EL (cell line): ENCODE measurements at places on chromosomes 12 and 14.

DNA sequence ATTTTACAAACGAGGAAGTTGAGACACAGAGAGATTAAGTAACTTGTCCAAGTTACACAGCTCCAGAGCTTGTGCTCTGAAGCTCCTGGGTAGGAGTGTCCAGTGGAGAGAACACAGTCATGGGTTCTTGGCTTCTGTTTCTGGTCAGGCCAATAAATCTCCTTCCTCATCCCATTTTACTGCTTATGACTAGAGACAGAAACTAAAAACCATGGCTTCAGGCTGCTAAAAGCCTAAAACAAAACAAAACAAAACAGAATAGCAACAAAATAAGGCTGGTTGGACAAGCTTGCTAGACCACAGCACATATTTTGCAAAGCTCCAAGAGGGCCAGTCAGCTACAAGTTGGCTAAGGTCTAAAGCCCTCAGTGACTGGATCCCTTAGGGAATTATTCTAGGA is 49.8 kb downstream of the PTGER2 start:
- DNase-seq = no peak

GRCh38 chr14:68975667-68976066 is 3.4 kb downstream of the ACTN1 start:
- DNase-seq = peak; percentile 78

GRCh38 chr12:131137009-131137835 is 183.5 kb downstream of the ADGRD1 start:
- no peak for DNase-seq

DNA sequence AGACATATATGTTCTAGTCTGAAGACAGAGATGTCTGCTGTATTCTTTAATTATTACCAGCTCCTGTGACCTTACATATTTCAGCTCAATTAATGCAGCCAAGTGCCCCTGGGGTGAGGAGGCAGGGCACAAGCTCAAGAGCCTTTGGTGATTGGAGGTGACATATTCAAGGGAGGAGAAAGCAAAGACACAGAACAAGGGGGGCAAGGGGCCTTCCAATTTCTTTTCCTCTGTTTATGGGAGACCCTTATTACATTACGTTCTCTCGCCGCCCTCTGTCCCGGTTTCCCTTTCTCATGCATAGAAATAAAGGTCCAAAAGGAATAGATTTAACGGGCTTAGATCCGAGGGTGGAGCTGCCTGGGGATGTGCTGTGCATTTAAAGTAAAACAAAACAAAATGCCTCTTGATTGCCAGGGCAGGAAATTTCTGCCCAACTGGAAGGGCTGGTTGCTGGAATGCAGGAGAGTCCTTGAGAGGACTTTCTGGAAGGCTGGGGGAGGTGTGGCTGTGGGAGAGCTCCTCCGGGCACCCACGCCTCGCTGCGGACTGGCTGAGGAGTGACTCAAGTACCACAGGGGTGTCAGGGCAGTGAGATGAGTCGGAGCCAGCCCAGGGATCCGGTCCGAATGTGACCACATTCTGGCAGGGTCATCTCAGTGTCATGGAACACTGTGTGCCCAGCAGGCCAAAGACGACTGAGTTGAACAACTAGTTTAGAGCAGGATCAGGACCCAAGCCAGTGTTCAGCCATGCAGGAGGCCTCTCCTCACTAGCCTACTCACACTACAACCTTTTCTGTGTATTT is 32.1 kb upstream of the GSG1 start:
- peak; percentile 93 for DNase-seq

DNA sequence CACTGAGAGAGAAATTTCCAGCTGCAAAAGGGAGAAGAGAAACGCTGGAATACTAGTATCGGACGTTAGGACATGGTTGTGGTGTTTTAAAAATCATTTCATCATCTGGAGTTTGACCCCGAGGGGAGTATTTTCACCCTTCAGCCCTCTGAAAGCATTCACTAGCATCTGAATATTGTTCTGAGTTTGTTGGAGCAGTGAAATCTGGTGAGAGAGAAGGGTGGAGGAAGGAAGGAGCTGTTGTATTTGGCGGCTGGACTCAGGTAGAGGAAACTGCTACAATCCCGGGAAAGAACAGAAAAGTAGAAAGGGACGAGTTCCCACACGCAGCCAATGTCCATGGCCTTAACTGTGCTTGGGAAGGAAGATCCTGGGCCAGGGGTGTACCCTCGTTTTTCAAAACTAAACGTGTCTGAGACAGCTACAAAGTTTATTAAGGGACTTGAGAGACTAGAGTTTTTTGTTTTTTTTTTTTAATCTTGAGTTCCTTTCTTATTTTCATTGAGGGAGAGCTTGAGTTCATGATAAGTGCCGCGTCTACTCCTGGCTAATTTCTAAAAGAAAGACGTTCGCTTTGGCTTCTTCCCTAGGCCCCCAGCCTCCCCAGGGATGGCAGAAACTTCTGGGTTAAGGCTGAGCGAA is 896 bp upstream of the CDKN1B start:
- DNase-seq = peak; percentile 49

- no peak for DNase-seq
These were observed 405.3 kb upstream of the USP15 start for GRCh38 chr12:61854902-61855301.

GRCh38 chr14:98606041-98606640 is 665.9 kb downstream of the BCL11B start:
- DNase-seq = no peak

DNA sequence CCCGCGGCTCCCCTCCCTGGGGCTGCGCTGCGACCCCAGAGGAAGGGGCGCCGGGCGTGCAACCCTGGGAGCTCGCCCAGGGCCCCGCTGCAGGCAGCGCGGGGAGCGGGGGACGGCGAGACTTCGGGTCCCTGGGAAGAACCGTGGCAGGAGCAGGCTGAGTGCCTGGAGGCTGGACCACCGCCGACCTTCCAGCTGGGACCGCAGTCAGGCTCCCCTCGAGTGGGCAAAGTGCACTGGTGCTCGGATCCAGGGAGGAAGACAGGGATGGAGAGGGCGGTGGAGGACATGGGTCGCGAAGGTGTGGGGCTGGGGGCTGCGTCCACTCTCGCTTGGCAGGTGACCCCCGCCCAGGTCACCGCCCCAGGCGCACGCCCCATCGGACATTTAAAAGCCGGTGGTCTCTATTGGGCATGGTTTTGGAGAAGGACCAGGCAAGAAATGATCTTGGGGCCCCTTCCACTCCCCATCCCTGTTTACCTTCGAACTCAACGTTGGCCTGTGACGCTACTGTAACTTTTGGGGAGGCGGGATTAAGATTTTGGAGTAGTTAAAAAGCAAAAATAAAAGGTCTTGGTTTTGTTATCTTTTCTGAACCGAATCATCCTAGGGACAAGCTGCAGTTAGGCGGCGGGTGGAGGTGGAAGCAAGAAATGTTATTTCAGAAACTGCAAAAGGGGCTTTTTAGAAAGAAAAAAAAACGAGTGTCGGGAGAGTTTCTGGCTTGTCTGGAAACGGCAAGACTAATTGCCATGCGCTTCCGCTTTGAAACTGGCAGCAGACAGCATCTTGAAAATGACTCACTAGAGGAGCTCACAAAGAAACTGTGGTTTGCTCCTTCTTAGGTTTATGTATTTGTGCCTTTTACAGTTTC is 1.0 kb downstream of the ELK3 start:
- peak; percentile 86 for DNase-seq

- no peak for DNase-seq
These were observed 14.7 kb upstream of the LIMA1 start for GRCh38 chr12:50297996-50298395.

GRCh38 chr12:109763201-109763841 is 49.7 kb downstream of the FAM222A start:
- DNase-seq = peak; percentile 77

DNA sequence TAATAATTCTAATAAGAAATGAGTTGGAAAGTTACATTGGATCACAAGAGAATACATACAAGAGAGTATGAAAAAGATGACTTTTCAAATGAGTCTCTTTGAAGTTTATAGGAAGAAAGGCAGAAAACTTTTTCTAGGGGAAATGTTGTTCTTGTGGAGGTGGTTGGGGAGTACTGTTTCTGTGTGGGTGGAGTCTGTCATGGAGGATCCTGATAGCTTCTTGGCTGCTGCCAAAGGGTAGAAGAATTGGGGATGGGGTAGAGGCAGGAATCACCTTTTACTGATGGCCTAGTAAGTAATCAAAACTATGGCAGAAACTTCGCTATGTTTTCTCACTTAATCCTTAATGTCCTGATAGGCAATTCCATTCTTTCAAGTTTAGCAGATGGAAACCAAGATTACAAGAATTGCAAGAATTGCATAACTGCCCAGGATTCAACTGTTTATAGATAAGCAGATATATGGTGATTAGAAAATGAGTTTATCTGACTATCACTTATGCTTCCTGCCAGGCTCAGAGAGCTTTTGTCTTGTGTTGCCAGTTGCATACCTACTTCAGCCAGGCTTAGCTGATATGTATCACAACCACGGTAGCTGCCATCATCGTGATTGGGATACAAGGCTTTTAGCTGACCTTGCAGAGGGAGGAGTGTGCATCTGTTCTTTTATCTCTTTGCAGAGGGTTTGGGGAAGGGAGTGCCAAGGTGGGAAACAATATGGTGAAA is 463.9 kb downstream of the TMTC2 start:
- no peak for DNase-seq

DNA sequence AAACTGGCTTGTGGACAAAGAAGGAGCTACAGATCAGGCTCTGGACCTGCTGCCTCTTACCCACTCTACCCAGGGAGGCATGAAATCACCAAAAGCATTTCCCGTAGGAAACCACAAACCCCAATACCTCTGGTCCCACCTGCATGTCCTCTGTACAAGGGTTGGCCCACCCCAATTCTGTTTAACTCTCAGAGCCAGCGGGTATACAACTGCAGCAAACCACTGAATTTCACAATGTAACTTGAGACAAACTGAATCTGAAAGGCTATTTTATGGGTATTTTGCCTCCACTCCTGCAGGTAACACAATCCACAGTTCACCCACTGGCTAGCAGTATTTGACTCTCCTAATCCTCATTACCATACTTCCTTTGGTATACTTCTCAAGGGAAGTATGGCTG is 16.5 kb downstream of the SIX1 start:
- DNase-seq = no peak

DNA sequence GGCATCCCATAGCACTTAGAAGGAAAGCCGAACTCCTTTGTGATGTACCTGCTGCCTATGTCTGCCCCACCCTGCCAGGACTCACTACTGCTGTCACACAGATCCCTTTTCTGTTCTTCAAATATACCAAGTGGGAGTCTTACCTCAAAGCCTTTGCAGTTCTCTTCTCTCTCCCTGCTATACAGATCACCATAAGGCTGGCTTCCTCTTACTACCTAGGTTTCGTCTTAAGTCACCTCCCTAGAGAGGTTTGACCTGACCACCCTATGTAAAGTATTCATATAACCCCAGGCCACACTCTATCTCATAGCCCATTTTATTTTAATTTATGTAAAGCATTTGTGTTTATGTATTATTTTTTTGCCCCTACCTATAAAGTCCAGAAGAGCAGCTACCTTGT is 117.6 kb downstream of the CRADD start:
- DNase-seq = no peak

- no peak for DNase-seq
These were observed 978.1 kb downstream of the GALC start for GRCh38 chr14:87014856-87015255.

GRCh38 chr12:122399592-122400373 is 22.7 kb downstream of the CLIP1 start:
- peak; percentile 84 for DNase-seq

- DNase-seq = peak; percentile 100
These were observed 44.3 kb downstream of the KRT80 start for GRCh38 chr12:52147367-52147963.

DNA sequence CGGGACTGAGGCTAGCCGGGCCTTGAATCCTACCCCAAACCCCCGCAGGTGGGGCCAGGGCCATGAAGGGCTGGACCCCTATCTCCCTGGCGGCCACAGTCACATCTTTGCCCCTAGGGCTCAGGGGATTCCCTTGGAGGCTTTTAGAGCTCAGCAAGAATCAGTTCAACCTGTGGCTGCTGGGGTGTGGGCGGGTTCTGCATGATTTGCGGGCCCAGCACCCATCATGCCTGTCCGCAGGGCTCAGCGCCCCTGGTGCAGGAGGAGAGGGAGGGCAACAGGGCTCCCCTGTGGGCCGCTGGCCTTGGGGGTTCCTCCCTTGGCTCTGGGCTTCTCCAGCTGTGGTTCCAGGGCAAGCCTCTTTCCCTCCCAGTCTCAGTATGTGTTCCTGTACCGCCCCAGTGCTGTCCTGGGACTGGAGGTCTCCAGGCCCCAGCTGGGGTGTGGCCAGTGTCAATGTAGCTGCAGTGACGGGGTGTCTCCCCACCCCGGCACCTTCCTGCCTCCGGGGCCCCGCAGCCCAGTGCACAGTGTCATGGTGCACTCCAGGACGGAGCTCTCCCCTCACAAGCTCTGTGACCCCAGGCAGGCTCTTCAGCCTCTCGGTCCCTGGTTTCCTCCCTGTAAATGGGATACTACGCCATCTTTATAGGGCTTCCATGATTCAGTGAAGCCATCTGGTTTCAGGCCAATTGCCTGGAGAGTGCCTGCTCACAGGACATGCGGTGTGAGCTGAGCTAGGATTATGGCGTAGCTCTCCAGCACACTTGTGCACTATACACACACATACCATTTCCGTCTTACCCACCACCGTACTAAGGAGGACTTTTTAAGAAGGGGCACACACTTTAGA is 9.9 kb upstream of the LBHD2 start:
- DNase-seq = no peak

GRCh38 chr12:132124766-132125425 is 19.2 kb downstream of the DDX51 start:
- DNase-seq = no peak

DNA sequence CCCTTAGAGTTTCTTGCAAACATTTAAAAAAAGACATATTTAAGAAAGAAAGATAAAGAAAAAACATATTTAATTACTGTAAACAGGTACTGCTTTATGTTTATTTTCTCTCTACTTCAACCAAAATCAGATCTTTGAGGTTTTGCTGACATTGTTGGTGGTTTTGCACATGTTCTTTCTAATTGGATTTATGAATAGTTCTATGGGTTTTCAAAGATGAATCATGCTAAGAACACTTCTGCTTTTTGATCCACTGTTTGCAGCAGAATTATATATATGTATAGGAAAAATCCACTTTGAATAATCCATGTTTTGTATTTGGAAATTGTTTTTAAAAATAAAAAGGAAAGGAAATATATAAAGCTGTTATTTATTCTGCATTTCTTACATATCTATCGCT is 78.4 kb downstream of the FRMD6 start:
- no peak for DNase-seq

DNA sequence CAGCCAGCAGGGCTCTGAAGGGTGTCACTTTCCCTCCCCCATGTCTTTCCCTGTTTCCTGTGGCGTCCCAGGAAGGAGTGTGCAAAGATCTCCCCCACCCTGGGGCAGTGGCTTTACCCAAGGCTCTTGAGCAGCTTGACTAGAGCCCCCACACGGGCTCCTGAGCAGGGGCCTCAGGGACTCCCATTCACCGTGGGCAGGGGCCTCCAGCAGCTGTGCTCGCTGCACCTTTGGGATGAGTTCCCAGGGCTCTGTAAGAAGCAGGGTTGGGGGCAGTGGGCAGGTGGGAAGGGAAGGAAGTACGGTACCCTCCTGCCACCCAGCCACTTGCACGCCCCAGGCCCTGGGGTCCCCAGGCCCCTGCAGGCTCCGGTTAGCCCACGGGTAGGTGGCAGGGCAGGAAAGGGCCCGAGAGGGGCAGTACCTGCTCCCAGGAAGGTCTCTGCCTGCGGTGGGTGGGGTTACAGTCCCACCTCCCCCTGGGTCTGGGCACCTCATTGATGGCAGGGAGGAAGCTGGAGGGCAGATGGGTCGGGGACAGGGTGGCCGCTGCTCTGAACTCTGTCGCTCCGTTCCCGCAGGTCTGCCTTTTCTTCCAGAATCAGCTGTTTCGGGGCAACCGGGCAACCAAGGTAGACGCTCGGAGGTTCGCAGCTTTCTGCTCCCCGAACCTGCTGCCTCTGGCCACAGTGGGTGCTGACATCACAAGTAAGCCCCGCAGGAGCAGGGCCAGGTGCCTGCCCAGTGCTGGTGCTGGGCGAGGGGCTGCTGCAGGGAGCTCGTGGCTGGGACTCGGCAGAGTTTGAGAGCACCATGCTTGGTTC is 13.0 kb downstream of the ASPG start:
- no peak for DNase-seq
